Fibroblast of upper back skin (primary cell): ENCODE measurements at places on chromosomes 5 and 9.

DNA sequence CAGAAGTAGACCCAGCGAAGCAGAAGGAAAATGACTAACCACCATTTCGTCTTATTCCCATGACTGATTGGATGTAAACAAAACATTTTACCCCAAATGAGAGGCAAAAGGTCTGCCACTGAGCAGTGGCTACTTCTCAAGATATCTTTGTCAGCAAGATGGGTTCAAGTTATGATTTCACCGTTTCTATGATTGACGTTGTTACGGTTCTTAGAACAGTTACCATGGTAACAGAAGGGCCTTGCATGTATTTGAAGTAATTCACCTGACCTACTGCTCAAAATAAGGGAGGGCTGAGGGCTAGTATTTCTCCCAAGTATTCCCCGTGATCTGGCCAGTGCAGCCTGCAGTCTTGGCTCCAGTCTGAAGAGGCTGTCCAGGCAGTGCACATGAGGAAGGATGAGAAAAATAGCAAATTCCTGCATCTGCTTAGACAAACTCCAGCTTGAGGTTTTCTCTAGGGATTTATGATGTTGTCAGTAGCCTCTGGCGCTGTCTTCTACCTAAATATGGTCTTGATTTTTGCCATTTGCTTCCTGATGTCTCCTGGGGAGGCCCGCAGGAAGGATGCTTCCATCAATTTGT, 372.7 kb downstream of the TMEM38B start:
- peak; percentile 45 for DNase-seq

DNA sequence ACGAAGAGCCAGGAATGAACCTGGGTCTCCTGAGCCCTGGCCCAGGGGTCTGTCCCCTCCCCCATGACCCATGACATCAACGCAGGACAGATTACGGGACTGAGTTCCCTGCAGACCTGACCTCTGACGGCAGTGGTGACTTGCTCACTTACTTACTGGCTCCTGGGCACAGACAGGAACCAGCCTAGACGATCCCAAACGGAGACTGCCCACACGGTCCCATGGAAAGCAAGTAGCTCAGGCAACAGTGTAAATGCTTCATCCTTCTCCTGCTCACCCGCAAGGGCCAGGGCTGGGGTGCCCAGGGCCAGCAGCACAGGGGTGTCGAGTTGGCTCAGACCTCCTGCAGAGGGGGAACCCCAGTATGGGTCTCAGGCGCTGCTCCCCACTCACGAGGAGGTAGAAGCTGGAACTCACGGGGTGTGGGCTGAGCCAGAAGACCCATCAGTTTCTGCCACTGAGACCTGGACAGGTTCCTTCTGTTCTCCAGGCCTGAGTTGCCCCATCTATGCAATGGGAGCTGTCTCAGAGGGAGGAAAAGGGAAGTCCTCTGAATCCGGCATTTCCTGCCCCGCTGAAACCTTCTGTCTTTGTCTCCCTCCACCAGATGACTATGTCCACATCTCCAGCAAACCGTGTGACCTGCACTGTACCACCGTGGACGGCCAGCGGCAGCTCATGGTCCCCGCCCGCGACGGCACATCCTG, 5.6 kb downstream of the ADAMTSL2 start:
- DNase-seq = no peak

- no peak for DNase-seq
Observed at GRCh38 chr9:130977811-130978221, 31.2 kb upstream of the LAMC3 start.

DNA sequence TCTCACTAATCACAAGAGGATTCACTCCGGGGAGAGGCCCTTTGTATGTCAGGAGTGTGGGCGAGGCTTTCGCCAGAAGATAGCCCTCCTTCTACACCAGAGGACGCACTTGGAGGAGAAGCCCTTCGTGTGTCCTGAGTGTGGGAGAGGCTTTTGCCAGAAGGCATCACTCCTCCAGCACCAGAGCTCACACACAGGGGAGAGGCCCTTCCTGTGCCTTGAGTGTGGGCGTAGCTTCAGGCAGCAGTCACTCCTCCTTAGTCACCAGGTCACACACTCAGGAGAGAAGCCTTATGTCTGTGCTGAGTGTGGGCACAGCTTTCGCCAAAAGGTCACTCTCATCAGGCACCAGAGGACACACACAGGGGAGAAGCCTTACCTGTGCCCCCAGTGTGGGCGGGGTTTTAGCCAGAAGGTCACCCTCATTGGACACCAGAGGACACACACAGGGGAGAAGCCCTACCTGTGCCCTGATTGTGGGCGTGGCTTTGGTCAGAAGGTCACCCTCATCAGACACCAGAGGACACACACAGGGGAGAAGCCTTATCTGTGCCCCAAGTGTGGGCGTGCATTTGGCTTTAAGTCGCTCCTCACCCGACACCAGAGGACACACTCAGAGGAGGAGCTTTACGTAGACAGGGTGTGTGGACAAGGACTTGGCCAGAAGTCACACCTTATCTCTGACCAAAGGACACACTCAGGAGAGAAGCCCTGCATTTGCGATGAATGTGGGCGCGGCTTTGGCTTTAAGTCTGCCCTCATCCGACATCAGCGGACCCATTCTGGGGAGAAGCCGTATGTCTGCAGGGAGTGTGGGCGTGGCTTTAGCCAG, 27.8 kb downstream of the NUTM2F start:
- DNase-seq = no peak

DNA sequence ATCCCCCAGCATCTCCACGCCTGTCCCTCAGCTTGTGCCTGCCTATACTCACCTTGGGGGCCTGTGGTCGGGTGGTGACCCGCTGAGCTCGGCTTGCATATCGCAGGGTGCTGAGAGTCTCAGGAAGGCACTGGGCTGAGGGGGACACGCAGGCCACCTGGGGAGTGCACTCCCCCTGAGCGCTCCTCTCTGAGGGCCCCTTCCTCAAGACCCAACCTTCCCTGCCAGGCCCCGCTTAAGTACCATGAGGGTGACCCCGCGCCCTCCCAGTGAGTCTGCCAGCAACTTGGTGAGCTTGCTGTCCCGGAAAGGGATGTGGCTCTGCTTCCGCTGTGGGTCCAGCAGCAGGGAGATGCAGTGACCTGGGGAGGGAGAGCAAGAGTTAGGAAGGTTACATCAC, 4.1 kb downstream of the KIF12 start:
- DNase-seq = no peak

- no peak for DNase-seq
Observed at GRCh38 chr5:168318240-168318639, 26.8 kb downstream of the WWC1 start.

DNA sequence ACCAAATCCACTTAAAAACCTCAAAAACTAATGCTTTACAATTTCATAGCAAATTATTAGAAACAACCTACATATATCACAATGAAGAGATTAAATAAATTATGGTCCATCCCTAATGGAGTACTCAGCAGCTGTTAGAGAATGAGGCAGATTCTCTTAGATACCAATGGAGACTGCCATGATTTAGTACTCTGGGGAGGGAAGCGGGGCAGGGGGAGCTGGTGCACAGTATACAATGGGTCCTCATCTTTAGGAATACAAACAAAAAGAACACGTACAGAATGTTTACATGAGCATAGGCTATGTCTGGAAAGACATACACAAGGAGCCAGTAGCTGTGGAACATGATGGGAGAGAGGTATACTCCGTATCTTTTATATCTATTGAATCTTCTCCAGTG, 2.0 kb downstream of the LIFR start:
- DNase-seq = no peak

DNA sequence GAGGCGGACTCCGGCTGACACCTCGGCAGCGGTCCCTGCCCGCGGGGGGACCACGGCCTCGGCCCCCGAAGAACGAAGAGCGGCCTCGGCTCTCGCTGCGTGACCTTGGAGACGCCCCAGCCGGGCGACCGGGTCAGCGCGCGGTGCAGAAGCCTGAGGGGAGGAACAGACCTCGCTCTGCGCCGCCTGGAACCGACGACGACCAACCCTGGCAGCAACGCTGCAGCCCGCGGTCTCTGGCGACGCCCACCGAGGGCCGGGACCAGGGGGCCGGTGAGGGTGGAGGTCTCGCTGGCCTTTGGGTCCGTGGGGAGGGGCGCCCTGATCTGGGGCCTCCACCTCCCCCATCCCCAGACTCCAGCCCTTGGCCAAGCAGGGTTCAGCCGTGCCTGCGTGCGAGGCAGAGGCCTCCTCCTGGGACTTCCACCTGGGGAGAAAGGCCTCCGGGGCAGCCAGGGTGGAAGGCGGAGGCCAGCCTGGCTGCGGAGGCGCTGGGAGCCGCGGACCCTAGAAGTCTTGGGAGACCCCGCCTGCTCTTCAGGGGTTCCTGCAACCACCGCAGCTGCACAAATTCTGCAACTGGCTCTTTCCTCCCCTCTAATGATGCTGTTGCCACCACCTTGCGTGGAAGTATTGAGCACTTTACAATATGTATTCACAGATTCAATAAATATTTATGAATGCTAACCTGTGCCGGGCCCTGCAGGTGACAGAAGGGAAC, 44.3 kb upstream of the SLC12A7 start:
- no peak for DNase-seq

GRCh38 chr9:37951671-37952449, 47.9 kb upstream of the SLC25A51 start:
- no peak for DNase-seq

GRCh38 chr9:134364391-134365114, 38.3 kb downstream of the RXRA start:
- DNase-seq = no peak

- DNase-seq = peak; percentile 63
Observed at GRCh38 chr9:83199240-83199639, 136.3 kb upstream of the RASEF start.

- no peak for DNase-seq
Observed at GRCh38 chr9:126420643-126421564, 94.3 kb downstream of the MVB12B start.

- DNase-seq = no peak
Observed at GRCh38 chr5:162217037-162217436, 149.5 kb downstream of the GABRG2 start.

- no peak for DNase-seq
Observed at GRCh38 chr5:42036379-42036778, 111.3 kb downstream of the FBXO4 start.

DNA sequence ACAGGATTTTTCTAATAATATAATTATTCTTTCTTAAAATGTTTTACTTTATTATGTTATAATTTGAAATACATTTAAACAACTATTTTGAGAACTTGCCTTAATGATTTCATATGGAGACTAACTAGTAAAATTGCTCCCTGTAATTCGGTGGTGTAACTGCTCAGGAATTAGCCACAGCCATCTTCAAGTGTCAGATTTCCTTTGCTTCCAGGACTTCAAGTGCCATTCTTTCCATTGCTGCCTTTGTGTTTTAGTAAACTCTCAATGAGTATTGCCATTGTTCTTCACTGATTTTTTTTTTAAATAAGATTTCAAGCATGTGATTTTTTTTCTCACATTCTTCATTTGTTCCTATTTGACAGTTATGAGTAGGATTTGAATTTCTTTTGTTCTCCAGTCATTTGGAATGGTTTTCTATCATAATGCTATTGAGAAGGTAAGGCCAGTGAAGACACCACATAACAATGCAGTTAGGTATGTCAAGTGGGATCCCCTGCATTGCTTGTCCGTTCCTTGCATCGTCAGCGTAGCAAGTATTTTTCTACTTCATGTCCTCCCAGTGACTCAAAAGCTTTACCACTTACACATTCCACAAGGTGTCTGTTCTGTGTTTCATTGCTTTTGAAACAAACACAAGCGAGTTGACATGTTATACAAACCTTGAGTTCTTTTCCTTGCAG, 83.7 kb downstream of the LNPEP start:
- DNase-seq = peak; percentile 29

DNA sequence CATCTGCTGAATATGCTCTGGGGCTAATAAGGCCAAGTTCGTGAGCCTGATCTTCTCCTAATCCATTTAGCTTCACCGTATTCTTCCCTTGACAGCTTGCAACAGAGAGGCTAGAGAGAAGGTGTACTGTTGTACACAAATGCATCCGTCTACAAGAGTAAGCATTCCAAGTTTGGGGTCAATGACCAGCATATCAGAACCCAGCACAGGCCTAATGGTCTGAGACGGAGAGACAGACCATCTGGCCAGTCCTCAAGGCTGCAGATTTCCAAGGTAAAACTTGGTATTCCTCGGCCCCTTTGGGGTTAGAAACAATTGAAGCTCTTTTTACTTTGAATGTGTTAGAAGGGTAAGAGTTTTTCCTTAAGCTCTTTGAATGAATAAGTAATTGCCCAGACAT, 481.2 kb upstream of the KLF4 start:
- no peak for DNase-seq

- no peak for DNase-seq
Observed at GRCh38 chr9:129109537-129109903, 1.1 kb downstream of the CRAT start.

- no peak for DNase-seq
Observed at GRCh38 chr9:98839724-98840123, 32.3 kb downstream of the GALNT12 start.

DNA sequence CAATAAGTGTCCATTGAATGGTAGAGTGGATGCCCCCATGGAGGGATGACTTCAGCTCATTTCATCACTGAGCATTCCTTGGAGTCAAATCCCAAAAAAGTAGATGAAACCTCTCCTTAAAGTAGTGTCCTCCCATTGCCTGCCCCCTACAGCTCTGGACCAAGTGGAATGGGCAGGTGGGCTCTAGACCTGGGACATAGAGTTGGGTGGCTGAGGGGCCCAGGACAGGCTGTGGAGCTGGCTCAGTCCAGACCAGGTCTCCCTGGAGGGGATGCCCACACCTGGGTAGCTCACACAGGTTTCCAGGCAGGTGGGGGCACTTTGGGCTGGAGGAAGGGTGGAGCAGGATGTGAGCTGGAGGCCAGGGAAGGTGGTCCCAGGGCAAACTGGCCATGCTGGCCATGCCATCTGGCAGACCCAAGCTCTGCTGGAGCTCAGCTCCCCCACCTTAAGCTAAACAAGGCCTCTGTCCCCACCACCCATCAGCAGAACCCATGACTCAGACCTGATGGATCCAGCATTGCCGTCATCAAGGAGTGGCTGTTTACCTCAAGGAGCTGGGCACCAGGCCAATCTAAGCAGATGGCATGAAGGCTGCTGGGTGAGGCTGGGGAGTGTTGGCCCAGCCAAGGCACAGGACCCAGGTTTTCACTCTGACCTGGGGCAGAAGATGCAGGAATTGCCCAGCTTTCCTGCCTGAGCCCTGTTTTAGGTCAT, 6.2 kb upstream of the SPINK4 start:
- peak; percentile 77 for DNase-seq

- DNase-seq = no peak
Observed at GRCh38 chr5:175520321-175520720, 42.0 kb downstream of the SFXN1 start.

- DNase-seq = peak; percentile 15
Observed at GRCh38 chr9:36874921-36875320, 159.1 kb downstream of the PAX5 start.

DNA sequence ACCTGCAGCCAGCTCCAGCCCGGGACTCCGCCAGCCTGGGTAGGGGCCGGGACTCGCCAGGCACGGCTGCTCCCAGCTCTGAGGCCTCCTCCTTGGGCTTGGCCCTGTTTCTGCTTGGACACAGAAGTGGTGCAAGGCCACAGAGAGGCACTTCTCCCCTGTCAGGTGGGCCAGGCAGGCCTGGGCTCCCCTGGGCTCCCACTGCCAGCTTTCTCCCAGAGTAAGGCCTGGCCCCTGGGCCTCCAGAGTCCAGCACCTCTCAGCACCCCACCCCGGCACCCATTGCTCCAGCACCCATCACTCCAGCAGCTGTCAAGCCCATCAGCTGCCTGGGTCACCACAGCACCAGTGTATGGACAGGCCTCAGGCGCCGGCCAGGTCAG, 71.1 kb upstream of the LRRTM2 start:
- no peak for DNase-seq

- DNase-seq = peak; percentile 2
Observed at GRCh38 chr9:133199648-133200321, 9.3 kb downstream of the OBP2B start.
